Left colon (tissue), 2 donors: ENCODE measurements at places on chromosomes 1 and 21. TPM values are rescaled to one million over a fixed set of nuclear protein-coding genes. Genes with fewer than 3 reads are reported as not detected.

- peak; percentile 72 for DNase-seq
Observed at GRCh38 chr1:169060043-169060722, 46.3 kb upstream of the ATP1B1 start.

DNA sequence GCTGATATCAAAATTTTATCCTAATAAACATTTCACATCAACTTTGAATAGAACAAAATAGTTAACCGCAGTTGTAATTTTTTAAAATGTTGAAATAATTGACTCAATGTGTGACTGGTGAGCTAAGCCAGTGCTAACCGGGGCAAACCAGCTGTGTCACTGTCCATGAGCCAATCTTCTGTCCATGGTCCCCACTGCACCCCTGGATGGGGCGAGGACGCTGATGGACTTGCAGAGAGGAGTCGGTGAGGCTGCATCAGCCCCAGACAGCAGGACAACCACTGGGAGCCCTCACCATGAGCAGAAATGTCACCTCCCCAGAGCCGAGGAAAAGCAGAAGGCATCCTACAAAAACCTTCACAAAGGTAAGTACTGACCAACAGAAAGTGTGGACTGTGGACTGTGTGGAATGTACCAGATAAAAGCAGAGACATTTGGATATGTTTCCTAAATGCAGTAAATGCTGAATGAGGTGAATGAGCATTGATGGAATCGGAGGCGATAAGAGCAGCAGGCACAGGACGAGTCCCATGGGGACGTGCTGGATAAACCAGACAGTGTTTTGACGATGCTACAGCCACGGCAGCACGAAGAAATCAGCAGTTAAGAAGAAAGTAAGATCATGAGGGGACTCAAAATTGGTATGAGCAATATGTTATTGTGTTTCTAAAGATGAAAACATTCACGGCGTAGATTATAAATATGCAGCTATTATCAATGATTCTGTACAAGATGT is 115.0 kb upstream of the BACE2 start:
- no peak for DNase-seq

DNA sequence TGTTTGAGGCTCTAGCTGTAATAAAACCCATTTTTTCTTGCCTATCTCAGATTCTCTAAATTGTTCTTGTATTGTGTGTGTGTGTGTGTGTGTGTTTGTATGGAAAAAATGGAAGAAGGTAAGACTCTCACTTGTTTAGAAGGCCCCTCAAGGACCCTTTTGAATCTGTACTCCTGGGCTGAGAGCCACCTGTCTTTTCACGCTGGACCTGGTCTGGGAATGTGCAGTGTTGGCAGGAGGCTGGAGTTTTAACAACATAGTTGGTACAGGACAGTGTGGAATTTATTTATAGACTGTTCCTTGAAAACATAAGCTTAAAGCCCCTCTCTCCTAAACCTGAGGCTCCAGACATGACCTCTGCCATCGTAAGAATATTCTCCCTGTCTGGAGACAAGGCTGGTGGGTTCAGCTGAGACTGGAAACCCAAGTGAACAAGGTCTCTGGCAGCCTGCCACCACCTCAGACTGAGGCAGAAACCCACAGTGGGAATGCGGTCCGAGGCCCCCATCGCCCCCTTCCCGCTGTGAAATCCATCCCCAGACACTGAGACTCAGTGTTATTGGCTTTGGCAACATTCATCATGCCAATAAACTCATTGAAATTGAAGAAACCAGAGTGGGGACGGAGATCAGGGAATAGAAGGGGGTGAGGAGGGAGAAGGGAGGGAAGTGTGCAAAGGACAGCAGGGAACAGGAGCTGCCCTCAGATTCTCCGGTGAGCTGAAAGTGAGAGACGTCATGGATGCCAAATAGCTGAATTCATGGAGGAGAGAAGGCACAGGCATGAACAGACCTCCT is 24.6 kb upstream of the PLXNA2 start:
- DNase-seq, result no peak

DNA sequence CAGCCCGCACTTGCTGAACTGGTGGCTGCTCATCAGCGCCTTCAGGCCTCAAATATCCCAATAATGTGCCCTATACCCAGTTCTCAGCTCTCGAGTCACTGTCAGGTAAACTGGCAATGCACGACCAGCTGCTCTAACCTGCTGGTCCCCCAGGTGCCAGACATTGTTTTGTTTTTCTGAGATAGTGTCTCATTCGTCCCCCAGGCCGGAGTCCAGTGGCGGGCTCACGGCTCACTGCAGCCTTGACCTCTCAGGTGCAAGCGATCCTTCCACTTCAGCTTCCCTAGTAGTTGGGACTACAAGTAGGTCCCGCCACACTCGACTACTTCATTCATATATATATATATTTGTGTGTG is 1.0 kb upstream of the NADK start:
- DNase-seq, result no peak

DNA sequence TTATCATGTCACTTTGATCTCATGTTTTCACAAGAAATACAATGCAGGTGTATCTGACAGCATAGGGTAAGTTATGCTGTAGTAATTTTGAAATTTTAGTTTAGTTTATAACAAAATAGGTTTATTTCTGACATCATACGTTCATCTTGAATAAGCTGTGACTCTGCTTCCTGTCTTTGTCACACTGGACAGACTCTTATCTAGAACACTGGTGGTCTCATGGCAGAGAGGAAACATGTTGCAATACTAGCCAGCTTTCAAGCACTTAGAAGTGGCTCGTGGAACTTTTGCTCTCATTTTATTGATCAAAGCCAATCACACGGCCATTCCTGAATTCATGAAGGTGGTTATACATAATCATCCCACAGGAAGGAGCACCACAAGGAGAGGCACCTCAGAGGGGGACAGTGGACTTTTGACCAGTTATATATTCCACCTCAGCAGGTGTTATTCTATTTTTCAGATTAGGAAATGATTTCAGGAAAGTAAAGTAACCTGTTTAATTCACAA is 46.5 kb downstream of the CYP2J2 start:
- no peak for DNase-seq

DNA sequence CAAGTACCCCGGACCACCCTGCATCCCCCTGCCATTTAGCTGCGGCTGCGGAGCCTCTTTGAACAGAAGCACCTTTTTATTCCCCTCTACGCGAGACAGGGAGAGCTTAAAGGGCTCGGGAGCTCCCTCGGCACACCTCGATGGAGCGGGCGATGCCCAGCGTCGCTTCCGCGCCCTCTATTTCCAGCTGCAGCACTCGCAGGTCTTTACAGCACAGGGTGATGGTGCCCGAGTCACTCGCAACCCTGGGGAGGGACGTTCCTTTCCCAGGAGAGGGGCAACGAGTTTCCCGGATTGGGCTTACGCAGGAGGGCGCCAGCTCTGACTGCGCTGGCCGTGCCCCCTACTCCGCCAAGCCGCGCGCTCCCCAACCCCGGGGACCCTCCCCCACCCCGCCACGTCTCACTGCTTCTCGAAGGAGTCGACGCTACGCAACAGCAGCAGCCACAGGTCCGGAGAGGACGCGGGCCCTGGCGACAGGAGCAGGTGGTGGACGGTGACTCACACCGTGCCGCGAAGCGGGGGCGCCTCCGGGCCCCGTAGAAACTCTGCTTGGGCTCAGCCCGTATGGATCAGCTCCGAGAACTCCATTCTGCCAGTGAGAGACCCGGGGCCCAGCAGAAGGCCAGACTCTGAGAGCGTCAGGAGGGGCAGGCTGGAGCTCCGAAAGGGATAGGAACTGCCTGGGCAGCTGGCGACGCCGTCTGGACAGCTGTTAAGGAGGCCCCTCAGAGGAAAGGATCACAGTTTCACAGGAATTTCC is 5.8 kb upstream of the FAM167B start:
- DNase-seq, result peak; percentile 70

- no peak for DNase-seq
Observed at GRCh38 chr1:18805925-18806849, 53.3 kb downstream of the TAS1R2 start.

- no peak for DNase-seq
Observed at GRCh38 chr1:111904478-111905218, 84.8 kb downstream of the KCND3 start.

DNA sequence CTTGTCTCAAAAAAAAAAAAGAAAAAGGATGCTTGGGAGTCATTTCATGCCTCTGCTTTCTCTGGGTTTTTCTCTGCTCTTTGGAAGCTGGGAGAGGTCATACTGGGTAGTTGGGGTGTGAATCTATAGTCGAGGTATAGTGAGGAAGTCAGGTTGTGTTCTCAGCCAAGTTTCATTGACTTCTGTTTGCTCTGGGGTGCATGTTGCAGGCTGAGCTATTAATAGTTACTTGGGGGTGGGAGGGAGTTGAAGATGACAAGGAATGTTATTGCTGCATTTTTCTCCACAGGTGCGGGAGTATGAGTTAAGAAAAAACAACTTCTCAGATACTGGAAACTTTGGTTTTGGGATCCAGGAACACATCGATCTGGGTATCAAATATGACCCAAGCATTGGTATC is 2.8 kb downstream of the RPL11 start:
- DNase-seq, result no peak

DNA sequence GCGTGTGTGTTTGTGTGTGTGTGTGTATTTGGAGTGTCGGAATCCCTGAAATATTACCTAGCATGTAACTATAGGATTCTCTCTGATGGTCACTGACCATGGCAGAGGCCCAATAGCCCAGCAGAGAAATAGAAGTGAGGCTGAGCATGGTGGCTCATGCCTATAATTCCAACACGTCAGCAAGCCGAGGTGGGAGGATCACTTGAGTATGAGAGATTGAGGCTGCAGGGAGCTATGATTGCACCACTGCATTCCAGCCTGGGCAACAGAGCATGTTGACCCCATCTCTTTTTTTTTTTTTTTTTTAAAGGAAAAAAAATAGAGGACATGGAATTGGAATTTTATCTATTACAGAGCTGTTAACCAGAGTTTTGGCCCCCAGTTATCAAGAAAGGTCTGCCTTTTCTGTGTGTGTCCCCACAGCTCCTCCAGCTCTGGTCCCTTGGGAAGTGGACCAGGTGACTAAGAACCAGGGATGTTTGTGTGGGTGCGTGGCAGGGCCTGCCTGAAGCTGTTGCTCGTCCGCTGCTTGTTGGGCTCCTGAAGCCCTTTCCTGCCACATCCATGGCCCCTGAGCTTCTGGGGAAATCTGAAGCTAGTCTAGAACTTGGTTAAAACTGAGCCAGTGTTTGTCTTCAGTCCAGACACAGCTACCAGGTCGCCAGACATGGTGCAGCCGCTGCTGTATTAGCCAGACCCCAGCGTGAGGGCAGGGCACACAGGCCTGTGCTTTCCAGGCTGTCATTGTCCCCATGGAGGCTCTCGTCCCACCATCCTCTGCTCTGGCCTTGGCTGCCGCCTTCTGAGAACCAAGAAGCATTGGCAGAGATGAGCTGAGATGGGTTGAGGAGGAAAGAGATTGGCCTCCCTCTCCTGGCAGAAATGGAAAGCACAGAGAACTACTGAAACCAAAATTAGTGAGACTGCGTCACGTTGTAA is 25.5 kb downstream of the CAPN9 start:
- DNase-seq, result peak; percentile 41

GRCh38 chr1:230317823-230318819 is 108.0 kb downstream of the PGBD5 start:
- DNase-seq, result peak; percentile 58

DNA sequence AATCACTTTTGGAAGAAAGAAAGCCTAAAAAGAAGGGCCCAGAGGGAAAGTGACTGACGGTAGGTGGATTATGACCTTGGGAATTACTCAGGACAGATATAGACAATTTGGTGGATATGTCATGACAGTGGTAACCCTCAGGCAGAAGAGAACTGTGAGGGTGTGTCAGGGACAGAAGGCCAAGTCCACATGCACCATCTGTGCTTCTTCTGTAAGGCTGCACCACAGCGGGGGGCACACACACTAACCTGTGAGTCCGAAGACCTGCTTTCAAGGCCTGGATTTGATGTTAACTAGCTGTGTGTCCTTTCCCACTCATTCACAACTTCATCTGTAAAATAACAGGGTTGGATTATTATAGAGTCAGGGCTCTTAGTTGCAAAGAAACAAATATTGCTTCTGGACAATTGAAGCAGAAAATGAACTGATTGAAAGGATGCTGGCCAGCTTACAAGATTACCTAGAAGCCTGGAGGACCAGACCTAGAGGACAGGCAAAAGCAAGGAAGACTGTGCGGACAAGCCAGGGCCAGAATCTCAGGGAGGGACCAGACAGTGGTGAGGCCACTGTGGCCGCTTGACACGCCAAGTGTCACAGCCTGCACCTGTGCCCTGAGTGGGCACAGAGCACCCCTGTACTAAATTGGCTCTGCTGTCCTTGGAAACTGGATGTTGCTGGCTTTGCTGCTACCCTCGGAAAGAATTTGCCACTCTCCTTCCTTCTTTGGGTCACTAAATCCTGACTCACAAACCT is 34.7 kb upstream of the USP24 start:
- DNase-seq, result no peak

GRCh38 chr1:243313635-243314536 is 58.0 kb downstream of the SDCCAG8 start:
- DNase-seq, result no peak

DNA sequence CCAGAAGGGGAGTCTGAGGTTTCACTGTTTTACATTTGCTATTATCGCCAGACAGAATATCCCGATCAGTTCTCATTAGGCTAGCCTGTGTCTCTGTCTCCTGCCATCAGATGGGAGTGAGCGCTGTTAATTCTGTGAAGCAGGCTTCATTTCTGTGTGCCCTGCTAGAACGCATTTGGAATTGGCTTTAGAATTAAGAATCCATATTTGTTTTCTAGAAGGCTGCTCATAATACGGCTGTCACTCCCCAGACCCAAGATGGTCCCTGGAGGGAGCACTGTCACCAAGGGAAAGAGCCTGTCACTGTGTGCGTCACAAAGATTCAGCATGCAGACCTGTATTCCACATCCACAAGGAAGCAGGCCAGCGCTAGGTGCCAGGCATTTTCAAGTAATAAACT is 49.2 kb downstream of the CASQ2 start:
- no peak for DNase-seq

GRCh38 chr1:60861961-60862567 is 220.3 kb upstream of the NFIA start:
- DNase-seq, result no peak

DNA sequence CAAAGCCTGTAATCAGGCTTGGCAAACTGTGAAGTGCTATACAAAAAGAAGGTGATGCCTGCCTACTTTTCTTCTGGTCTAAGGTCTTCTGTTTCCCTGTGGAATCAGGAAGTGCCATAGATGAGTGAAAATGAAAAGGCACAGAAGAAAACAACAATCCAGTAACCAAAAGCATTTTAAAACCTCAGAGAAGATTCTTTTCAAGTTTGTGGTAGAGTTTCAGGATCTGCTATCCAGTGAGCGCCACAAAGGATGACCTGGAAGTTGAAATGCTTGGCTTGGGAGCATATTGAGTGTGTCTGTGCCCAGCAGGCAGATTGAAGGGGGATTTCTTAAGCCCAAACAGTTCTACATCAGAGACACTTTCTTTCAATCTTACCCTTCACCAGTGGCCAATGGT is 272.2 kb downstream of the PAPPA2 start:
- no peak for DNase-seq

The EXOC8 gene
- 14.1 TPM for total RNA-seq

The OR10X1 gene
- not detected for total RNA-seq

The FLG2 gene
- total RNA-seq, result not detected

The FOXO6 gene
- total RNA-seq, result 0.52 TPM

The ZNF326 gene
- 28.7 TPM for total RNA-seq
